ENCODE measurements at places on chromosomes 1 and 21.

GRCh38 chr1:234295068-234295467, 78.2 kb upstream of the COA6 start:
- DNase-seq: no peak

GRCh38 chr1:207002724-207003146, 29.8 kb downstream of the C1orf116 start:
- no peak for DNase-seq

DNA sequence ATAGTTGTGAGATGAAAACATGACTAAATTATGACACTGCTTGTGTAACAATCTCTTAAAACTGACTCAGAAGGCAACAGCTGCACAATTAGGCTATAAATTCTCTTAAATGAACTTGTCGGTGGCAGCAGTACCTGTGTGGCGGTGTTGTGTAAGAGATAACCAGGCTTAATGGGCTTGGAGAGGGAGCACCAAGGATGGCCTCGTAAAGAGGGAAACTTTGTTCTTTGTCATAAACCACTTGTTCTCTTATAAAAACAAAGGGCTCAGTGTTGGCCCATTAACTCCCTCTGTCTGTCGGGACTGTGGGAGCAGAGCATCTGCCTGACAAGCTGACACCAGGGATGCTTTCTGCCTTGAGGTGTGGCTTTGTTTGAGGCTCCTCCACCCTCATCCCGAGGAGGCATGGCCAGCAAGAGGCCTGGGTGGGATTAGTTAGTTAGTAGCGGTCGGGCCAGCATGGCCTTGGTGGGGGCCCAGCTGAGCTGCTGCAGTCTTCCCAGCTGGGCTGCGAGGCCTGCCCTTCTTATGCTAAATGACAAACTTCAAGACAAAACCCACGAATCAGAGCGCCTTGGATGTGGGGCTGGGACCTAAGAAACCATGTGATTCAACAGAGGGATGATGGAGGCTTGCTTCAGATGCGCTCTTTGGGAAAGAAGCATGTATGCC, 171.4 kb downstream of the CAMTA1 start:
- no peak for DNase-seq

- DNase-seq: no peak
Measured at GRCh38 chr1:201503397-201504176, 3.3 kb downstream of the CSRP1 start.

GRCh38 chr1:88647749-88648415, 36.2 kb upstream of the PKN2 start:
- no peak for DNase-seq

DNA sequence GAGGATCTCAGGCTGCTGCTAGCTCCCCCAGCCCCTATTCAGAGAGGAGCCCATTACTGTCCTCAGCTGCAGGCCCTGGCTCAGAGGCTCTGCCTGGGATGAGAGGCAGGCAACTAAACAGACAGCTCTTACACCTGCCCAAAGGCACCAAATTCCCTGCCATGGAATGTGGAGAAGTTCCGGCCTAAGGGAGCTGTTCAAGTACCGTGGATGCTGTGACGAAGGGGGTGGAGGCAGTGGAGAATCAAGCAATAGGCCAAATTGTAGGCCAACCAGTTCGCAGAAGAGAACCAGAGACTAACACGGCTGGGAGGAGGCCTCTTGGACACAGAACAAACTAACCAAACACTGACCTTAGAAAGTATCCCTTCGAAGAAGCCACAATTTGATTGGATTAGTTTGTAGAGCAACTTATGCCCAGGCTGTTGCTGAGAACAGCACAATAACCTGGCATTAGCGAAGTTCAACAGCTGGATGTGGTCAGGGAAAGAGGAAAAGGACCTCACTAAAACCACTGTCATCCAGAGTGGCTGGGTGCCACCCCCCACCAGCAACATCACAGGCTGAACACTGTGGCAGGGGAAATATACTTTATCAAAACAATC, 3.6 kb downstream of the C1orf174 start:
- no peak for DNase-seq

- peak; percentile 72 for DNase-seq
Measured at GRCh38 chr1:181061891-181062835, 26.3 kb upstream of the IER5 start.

- no peak for DNase-seq
Measured at GRCh38 chr21:9739240-9739639, 782.1 kb upstream of the TPTE start.

DNA sequence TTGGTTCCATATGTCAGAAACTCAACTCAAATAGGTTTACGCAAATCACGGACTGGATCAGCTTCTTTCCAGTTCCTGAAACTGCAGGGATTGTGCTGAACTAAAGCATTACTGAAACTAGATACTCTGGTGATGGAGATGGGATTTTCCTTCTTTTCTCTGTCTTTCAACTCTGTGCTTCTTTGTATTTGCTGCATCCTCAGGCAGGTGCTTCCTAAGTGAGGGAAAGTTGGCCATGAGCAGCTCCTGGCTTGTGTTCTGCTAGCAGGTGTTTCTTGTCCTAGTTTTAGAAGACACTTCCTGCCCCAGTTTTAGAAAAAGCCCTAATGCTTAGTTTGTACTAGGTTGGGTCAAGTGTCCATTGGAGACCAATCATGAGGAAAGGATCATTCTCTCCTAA, 86.7 kb upstream of the USP24 start:
- DNase-seq: no peak

DNA sequence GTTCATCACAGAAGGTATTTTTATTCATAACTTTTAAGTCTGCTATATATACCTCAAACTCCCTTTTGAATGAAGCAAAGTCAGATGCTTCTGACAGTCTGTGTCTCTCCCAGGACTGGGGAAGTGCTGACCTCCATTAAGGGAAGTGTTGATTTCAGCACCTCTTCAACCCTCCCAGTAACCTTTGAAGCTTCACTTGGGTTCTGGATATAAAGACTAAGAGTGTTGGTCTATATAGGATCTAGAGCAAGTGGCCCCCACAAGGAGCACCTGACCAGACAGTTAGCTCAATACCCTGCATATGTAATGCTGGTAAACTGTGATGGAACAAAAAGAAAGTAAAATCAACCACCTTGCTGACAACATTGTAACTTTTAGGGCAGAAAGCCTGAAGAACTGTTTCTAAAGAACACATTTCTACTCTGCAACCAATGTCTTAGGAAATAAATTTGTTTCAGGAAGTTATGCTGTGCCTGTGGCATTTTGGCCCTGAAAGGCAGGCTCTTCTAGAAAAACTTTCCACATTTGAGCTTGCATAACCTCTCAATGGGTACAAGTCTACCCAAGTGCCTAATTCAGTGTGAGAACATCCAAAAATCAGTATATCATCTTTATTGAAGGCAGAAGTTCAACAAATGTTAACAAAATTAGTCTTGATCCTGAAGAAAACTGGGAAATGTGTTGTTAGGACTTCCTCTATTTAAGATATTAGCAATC, 865 bp upstream of the PTPN22 start:
- no peak for DNase-seq

DNA sequence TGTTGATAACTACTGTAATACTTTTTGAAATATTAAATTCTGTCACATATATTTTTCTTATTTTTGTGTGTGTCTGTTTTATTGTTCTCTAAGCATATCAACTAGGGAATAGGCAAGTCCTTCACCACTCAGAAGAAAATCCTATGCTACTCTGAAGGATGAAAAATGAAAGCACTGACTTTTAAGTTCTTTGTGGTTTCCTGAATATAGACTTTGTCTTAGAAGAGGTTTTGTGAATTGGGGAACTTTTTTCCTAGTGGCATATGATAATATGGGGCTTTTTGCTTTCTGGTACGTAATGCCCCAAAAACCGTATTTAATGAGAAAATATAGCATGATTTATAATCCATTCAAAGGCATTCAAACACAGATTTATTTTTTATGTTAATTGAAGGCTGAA, 136.0 kb downstream of the SNX7 start:
- no peak for DNase-seq

GRCh38 chr1:11062965-11063401, 3.2 kb upstream of the SRM start:
- no peak for DNase-seq

Measured in RPMI8226 (cell line).